Thoracic aorta (tissue), 2 donors: ENCODE measurements at places on chromosomes 3 and 15.

- DNase-seq: no peak
- no peaks in the 10 kb centered on the region for H3K36me3 ChIP-seq
- no peaks in the 10 kb centered on the region for H3K27me3 ChIP-seq
- no peak overlapping the region for H3K4me3 ChIP-seq
- no peak overlapping the region for H3K27ac ChIP-seq
Measured at GRCh38 chr3:28243424-28244106, 2.1 kb downstream of the CMC1 start.

DNA sequence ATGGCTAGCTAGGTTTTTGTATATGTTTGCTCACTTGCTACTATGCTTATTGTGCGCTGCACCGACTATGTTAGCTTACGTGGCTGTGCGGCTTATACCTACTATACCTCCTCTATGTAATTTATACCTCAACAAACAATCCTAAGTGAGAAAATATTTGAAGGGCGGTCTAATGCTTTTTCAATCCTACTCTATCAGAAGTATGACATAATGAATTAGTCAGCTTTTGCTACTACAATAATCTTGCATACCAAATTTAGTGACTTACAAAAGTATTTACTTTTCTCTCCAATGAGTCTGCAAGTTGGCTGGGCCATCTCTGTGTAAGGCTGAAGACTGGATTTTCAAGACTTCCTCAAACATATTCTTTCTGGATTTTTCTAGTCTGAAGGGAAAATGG lies 391.2 kb upstream of the NECTIN3 start:
- H3K36me3 ChIP-seq: no peaks in the 10 kb centered on the region
- no peak overlapping the region for H3K4me3 ChIP-seq
- no peaks in the 10 kb centered on the region for H3K4me1 ChIP-seq
- no peak for DNase-seq

DNA sequence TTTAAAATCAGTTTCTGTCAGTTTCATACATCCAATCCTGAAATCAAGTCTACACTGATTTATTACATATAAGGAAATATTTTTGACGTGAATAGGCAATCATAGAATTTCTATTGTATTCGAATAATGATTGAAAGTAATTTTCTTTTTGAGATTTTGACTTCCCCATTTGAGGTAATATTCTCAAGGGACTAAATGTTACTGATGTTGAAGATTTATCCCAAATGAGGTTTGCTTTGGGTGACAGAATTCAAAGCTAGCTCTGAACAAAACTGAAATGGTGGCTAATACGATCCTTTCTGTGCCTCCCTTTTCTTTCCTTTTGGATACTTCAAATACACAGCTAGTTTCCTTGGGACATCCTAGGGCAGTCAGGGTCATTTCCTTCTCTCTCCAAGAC lies 12.9 kb upstream of the CNBP start:
- peak overlapping the region; percentile 87 for H3K27ac ChIP-seq
- H3K4me3 ChIP-seq: peak overlapping the region; percentile 64
- peaks cover 14% of the 10 kb centered on the region for H3K4me1 ChIP-seq
- H3K36me3 ChIP-seq: no peaks in the 10 kb centered on the region
- DNase-seq: no peak

GRCh38 chr3:171784387-171784786 lies 25.9 kb downstream of the PLD1 start:
- H3K27ac ChIP-seq: no peak overlapping the region
- no peaks in the 10 kb centered on the region for H3K27me3 ChIP-seq
- no peaks in the 10 kb centered on the region for H3K36me3 ChIP-seq
- no peak for DNase-seq
- peaks cover 6% of the 10 kb centered on the region for H3K4me1 ChIP-seq

- H3K27me3 ChIP-seq: no peaks in the 10 kb centered on the region
- no peak for DNase-seq
- no peak overlapping the region for H3K27ac ChIP-seq
Measured at GRCh38 chr3:182385356-182385755, 407.9 kb upstream of the ATP11B start.

DNA sequence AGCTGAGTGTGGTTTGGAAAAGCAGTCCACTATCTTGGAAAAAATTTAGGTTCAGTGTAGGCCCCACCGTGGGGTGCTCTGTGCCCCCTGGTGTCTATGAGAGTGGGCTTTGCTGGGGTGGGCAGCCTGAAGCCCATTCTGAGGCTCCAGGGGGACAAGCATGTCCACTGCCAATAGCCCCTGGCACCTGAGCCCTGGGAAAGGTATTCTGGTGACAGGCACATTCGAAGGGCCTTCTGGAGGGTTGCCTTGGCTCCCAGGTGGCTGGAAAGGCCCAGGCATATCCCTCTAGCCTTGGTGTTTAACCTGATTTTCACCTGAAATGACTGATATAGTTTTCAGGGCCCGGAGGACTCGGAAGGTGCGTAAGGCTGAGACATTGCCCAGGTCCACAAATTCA lies 36.1 kb downstream of the SCN5A start:
- H3K4me1 ChIP-seq: no peaks in the 10 kb centered on the region
- H3K4me3 ChIP-seq: no peak overlapping the region
- H3K27me3 ChIP-seq: no peaks in the 10 kb centered on the region
- H3K27ac ChIP-seq: no peak overlapping the region
- no peaks in the 10 kb centered on the region for H3K36me3 ChIP-seq
- no peak for DNase-seq

- no peaks in the 10 kb centered on the region for H3K27me3 ChIP-seq
- H3K36me3 ChIP-seq: no peaks in the 10 kb centered on the region
- DNase-seq: no peak
Measured at GRCh38 chr15:73030122-73030679, 22.1 kb upstream of the NEO1 start.

DNA sequence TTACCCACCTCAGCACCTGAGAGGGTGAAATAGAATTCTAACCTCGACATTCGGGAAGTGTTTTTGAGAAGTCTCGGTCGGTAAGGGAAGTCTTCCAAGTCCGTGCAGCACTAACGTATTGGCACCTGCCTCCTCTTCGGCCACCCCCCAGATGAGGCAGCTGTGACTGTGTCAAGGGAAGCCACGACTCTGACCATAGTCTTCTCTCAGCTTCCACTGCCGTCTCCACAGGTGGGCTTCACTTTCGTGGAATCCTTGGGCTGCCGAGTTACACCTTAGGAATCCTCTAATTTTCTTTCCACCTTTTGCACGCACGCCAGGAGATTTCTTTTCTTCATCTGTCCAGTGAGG lies 775 bp downstream of the CCNDBP1 start:
- H3K4me1 ChIP-seq: peaks cover 21% of the 10 kb centered on the region
- H3K36me3 ChIP-seq: peaks cover 22% of the 10 kb centered on the region
- no peaks in the 10 kb centered on the region for H3K27me3 ChIP-seq
- DNase-seq: no peak
- peak overlapping the region; percentile 90 for H3K27ac ChIP-seq
- peak overlapping the region; percentile 87 for H3K4me3 ChIP-seq

DNA sequence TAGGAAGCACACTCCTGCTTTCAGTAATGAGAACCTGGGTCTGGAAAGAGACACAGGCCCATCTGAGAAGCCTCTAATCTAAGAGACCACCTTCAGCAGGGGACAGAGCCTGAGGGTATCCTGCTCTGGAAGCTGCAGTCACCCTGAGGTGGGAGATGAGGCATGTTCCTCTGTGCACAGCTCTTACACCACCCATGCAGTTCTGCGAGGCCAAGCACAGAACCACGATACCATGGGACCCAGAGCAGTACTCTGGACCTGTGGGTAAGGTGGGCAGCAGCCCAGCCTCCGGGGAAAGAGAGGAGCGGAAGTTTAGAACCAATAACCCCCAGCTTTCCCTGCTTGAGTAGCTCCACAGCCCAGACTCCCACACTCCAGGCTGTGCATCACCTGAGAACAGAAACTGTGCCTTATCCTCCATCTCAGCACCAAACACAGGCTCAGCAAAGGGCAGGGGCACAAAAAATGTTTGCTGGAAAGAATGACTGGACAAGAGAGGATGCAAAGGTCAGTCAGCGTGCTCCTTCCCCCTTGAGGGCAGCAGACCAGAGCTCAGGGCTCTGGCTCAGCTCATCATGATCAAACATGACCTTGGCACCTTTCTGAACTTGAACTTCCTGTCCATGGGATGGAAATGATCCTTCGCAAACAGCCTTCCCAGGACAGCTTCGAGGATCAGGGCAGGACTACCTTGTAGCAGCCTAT lies 43.1 kb downstream of the RBPMS2 start:
- no peaks in the 10 kb centered on the region for H3K27me3 ChIP-seq
- H3K4me1 ChIP-seq: peaks cover 6% of the 10 kb centered on the region
- no peak for DNase-seq
- no peaks in the 10 kb centered on the region for H3K36me3 ChIP-seq
- H3K4me3 ChIP-seq: no peak overlapping the region
- no peak overlapping the region for H3K27ac ChIP-seq

- H3K27ac ChIP-seq: no peak overlapping the region
- peak overlapping the region; percentile 98 for H3K4me3 ChIP-seq
- DNase-seq: no peak
- H3K36me3 ChIP-seq: no peaks in the 10 kb centered on the region
Measured at GRCh38 chr15:85792912-85793590, 1.7 kb downstream of the KLHL25 start.

DNA sequence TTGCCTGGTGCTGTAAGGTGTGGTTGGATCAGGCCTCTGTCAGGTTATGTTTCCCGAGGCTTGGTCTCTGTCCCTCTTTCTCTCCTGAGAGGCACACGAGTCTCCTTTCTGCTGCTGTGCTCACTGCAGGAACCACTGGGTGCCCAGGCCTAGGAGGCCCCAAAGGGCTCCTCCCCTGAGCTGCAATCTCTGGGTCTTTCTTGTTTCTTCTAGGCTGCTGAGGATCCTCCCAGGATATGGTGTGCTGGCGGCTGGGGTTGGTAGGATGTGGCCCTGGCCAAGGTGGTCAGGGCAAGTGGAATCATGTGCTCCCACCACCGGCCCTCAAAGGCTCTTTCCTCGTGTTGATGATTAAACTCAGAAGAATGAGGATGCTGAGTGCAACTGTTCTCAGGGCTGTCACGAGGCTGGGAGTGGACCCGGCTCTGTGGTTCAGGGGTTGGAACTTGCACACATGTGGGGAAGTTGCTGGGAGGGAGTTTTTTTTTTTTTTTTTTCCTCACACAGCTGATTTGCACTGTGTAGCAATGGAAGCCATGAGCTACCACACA lies 43.6 kb upstream of the CTSH start:
- H3K27ac ChIP-seq: peak overlapping the region; percentile 48
- no peaks in the 10 kb centered on the region for H3K27me3 ChIP-seq
- peaks cover 11% of the 10 kb centered on the region for H3K4me1 ChIP-seq
- no peaks in the 10 kb centered on the region for H3K36me3 ChIP-seq

DNA sequence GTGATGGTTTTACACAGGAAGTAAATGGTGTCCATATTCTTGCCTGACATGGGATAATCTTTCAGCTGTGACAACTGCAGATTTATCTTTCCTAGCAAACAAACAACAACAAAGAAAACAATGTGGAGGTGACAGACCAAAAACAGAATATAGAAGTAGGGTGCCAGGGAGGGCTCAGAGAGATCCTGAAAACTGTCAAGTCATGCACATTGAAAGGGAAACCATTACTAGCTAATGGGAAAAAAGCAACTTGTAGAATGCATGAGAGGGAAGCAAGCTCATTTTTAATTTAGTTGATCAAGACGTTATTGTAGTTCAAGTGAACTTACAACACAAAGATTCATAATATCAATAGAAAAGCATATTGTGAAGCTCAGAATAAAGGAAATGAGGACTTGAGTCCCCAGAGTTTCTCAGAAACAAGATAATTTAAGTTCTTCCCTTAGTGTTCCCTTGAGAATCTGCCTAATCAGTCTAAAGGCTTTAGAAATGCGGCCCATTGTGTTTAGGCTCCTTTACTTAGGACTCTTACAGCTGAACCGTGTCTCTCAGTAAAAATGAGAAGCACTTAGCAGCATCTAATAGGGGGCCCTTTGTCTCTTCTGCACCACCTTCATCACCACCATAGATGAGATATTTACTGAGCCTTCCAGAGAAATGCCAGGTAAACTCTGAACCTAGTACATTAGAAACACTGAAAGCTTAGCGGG lies 115.6 kb upstream of the CADPS start:
- H3K36me3 ChIP-seq: no peaks in the 10 kb centered on the region
- H3K4me3 ChIP-seq: no peak overlapping the region
- no peak overlapping the region for H3K27ac ChIP-seq
- H3K4me1 ChIP-seq: no peaks in the 10 kb centered on the region
- no peak for DNase-seq

GRCh38 chr3:78880603-78881461 lies 887.0 kb downstream of the ROBO1 start:
- H3K27me3 ChIP-seq: no peaks in the 10 kb centered on the region
- H3K27ac ChIP-seq: peak overlapping the region; percentile 49
- H3K36me3 ChIP-seq: no peaks in the 10 kb centered on the region
- H3K4me3 ChIP-seq: peak overlapping the region; percentile 38

- H3K27ac ChIP-seq: no peak overlapping the region
- H3K4me3 ChIP-seq: no peak overlapping the region
- DNase-seq: no peak
- no peaks in the 10 kb centered on the region for H3K27me3 ChIP-seq
- no peaks in the 10 kb centered on the region for H3K36me3 ChIP-seq
Measured at GRCh38 chr3:189270248-189270832, 98.6 kb downstream of the TPRG1 start.

- peaks cover 11% of the 10 kb centered on the region for H3K4me1 ChIP-seq
- no peaks in the 10 kb centered on the region for H3K27me3 ChIP-seq
- peak overlapping the region; percentile 15 for H3K27ac ChIP-seq
- H3K4me3 ChIP-seq: peak overlapping the region; percentile 70
- no peaks in the 10 kb centered on the region for H3K36me3 ChIP-seq
Measured at GRCh38 chr15:99486371-99487336, 79.1 kb upstream of the MEF2A start.

GRCh38 chr3:140719841-140720614 lies 42.2 kb downstream of the TRIM42 start:
- no peaks in the 10 kb centered on the region for H3K36me3 ChIP-seq
- H3K27ac ChIP-seq: no peak overlapping the region

DNA sequence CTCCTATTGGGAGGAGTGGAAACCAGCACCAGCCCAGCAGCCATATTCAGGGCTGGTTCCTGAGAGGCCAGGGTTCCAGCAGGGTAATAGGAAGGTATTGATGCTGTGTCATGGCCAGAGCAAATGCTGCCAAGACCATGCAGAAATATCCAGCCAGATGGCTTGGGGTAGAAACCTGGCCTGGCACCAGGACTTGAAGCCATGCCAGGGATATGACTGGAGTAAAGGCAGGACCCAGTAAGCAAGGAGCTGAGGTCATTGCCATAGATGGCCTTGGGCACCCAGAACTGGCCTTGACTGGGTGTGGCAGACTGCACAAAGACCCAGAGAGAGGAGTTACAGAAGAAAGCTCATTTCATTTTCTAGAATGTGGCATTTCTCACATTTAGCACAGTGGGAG lies 257.6 kb upstream of the GOLGA6L4 start:
- H3K36me3 ChIP-seq: no peaks in the 10 kb centered on the region
- no peaks in the 10 kb centered on the region for H3K27me3 ChIP-seq
- DNase-seq: no peak
- H3K4me3 ChIP-seq: no peak overlapping the region
- H3K27ac ChIP-seq: peak overlapping the region; percentile 51
- H3K4me1 ChIP-seq: peaks cover 17% of the 10 kb centered on the region

GRCh38 chr3:77354958-77355357 lies 315.1 kb downstream of the ROBO2 start:
- DNase-seq: no peak
- H3K4me3 ChIP-seq: no peak overlapping the region
- H3K27me3 ChIP-seq: no peaks in the 10 kb centered on the region
- no peaks in the 10 kb centered on the region for H3K36me3 ChIP-seq

- no peak for DNase-seq
- no peaks in the 10 kb centered on the region for H3K27me3 ChIP-seq
- H3K27ac ChIP-seq: no peak overlapping the region
- no peak overlapping the region for H3K4me3 ChIP-seq
- no peaks in the 10 kb centered on the region for H3K36me3 ChIP-seq
Measured at GRCh38 chr3:53489386-53489785, 5.0 kb upstream of the CACNA1D start.
